Stimulated activated CD4-positive, alpha-beta T cell treated with anti-CD3 and anti-CD28 coated beads, Interleukin-4, amount 100 ng/mL, for 48 hours (primary cell): ENCODE measurements at places on chromosomes 7 and 10.

DNA sequence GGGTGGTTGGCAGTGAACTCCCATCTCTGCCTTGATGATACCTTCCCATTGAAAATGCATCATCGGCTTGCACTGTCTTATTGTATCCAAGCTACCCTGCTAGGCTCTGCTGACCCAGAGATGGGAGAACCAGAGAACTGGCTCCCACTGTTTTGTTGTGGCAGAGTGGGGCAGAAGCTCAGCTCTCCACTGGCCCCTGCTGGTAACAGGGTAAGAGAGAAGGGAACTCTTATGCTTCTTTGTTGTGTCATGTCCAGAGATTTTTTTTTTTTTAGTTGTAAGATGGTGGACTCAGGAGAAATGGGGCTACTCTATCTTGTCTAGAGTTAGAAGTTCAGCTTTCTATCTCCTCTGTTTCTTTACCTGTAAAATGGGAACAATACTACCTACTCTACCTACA lies 100.5 kb upstream of the SDK1 start:
- DNase-seq, result peak; percentile 5

DNA sequence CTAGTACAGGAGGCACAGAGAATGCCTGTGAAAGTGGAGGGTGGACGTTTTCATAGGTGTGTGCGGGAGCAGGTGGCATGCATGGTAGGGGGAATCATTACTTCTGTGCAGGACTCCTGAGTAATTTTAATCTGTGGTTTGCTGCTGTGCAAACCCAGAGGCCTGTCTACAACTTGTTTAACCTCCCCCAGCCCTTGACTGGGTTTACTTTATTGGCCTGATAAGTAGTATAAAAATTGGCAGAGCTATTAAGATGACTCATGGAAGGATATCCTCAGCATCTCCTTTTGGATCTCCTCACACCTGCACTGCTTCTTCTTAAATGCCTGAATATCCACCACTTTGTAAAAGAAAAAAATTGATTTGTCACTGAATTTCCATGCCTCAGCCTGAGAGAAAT lies 104.8 kb downstream of the AUTS2 start:
- DNase-seq, result no peak

DNA sequence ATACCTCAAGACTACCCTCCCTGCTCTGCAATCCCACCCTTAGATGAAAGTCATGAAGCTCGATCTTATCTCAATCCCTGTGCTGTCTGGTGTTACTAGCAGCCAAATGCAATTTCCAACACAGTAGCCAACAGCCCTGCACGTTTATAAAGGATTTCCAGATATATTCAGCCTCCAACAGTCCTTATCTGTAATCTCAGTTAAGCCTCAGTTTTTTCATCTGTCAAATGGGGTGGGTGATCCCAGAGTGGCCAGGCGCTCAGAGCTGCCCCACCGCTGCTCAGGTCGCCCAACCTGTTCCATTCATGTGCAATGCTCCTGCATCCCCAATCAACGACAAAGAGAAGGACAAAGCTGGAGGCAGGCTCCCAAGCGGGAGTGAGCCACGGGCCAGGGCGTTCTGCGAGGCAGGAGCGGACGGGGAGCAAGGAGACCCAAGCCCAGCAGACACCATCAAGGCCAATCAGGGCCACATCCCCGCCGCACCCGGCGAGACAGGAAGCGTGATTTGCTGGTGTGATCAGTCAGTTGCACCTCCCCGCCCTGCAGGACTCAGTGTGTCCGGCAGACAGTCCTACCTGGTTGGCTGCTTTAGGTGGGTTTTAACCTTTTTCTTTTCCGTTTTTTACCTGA lies 19.7 kb downstream of the PDGFA start:
- DNase-seq, result no peak

DNA sequence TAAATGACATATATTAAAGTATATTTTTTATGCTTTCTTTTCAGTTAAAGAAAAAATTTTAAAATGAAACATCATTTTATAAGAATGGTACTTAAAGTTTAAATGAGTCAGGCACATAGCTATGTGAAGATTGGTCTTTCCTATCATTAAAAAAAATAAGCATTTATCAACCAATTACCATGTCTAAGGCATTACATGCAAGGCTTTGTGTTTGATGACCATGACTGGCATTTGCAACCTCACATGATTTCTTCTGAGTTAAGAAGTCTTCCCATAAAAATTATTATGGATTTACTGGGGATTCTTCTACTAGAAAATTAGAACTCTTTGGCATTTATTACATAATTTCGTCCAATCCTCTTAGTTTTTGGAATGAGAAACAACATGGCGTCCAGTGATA lies 776.1 kb downstream of the MAGI2 start:
- DNase-seq, result no peak

- DNase-seq, result no peak
Observed at GRCh38 chr10:91307489-91307888, 87.0 kb downstream of the PCGF5 start.

DNA sequence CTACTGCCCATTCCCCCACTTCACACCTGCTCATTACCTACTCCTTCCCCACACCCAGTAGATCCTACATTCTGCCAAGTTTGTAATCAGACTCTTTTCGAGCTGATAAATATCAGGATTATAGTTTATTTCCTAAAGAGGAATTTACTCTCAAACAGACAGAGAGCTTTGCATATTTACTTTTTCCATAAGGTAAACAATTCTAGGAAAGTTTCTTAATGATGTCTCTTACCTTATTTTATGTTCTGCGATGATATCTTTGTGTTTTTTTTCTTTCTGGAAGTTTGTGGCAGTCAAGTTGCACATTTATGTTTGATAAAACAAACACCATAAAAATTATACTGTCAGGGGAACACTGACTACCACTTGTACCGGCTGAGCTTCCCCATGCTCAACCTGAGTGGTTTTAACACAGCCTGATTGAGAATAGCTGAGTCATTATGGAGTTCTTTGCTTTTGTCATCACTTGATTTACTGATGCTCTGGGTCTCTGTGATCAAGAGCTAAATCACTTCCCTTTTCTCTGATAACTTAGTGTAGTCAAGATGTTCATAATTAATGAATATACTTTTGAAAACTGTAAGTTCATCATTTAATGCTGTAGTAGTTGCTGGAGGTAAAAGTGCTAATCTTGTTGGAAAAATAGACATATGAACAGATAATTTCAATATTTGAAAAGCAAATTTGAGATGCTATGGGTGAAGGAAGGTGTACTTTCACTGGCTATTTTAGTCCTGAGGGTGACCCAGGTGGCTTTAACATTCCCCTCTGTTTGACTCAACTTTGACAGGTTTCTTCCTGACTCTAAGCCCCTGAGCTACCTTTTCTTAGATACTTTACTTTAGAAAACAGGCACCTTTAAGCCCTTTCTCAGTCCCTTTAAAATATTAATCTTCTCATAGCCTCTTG lies 1034.5 kb upstream of the LRRTM3 start:
- DNase-seq, result no peak

- no peak for DNase-seq
Observed at GRCh38 chr10:11727563-11727962, 14.6 kb upstream of the ECHDC3 start.

DNA sequence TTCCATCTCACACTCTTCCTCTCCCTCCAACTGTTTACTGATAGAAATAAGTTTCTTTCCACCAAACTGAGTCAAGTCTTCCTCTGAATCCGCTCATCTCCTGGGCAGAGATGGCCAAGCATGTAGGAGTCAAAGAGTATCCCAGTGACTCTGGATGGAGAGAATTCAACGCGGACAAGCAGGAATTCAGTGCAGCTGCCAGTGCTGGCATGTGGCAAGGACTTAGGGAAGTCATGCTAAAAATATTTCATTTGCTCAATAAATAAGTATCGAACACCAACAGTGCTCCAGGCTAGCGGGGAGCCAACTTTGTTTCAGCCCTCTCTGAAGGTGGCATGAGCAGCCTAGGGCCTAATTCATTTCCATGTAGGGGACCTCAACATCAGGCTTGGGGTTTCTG lies 351.6 kb upstream of the ZMIZ1 start:
- no peak for DNase-seq

GRCh38 chr10:102112210-102112817 lies 7.9 kb downstream of the LDB1 start:
- no peak for DNase-seq

- DNase-seq, result no peak
Observed at GRCh38 chr7:99855236-99855635, 21.6 kb downstream of the OR2AE1 start.

GRCh38 chr10:117936566-117936965 lies 110.2 kb downstream of the RAB11FIP2 start:
- DNase-seq, result no peak

DNA sequence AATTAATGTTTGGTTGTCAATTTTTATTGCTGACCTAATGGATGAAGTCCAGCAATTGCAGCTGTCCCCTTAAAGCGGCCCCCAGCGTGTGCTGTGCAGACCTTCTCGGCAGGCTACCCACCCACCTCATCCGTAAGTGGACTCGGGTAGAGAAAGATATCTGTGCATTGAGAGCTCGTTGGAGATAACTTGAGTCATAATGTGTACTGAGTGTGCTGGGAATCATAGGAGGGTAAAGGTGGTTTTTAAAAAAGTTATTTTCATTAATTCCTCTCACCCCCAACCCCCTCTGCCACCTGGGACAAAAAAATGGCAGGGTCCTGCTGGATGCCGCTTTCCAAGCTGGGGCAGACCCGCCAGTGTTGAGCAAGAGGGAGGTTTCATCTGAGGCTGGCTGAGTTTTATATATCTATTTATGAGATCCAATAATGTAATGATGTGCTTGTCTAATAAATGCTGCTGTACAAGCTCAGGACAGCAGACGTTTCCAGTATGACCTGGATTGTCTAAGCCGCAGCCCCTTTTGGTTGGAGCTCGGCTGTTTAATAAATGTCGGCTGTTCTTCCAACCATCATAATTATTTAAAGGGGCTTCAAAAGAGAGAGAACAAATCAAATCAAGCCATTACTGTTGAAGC lies 119.1 kb downstream of the NKX6-2 start:
- DNase-seq, result no peak

GRCh38 chr10:69884024-69884367 lies 82.3 kb downstream of the COL13A1 start:
- no peak for DNase-seq

- no peak for DNase-seq
Observed at GRCh38 chr7:98568891-98569290, 48.2 kb upstream of the NPTX2 start.

GRCh38 chr7:102426268-102427018 lies 6.9 kb upstream of the ORAI2 start:
- DNase-seq, result peak; percentile 61

DNA sequence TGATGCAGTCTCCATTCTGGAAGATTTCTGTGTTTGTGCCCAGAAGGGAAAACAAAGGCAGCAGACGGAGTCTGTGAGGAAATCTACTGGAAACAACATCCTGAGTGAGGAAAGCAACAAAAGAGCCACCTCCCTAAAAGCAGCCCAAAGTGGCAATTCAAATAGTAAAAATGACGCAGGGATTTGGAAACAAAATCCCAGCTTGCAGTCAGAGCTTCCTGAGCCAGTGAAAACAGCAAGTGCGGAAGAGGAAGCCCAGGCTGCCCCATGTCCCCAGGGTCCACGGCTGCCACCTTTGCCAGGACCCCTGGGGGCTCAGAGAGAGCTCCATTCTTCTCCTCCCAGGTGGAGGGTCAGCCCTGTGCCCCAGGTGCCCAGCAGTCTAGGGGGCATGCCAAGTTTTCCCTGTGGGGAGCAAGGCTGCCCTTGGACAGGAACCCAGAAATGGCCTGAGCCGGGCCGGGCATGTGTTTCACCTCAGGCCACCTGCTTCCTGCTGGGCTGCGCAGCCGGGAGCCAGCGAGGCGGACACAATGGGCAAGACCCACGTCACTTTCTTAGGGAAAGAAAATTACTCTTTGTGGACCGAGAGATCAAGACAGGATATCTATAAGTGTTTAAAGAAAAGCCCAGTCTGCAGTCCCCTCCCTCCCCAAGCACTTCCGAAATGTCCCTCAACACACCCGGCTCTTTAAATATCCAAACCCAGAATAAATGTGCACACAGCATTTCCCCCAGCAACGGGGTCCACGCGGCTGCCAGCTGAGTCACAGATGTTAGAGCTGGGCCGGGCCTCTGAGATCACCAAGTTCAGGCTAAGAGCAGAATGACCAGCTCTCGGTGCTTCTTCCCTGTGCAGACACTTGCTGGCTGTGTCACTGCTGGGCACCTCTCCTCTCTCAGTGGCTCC lies 231.1 kb downstream of the ARHGAP12 start:
- DNase-seq, result no peak

- no peak for DNase-seq
Observed at GRCh38 chr10:121721257-121721656, 123.0 kb upstream of the FGFR2 start.

- no peak for DNase-seq
Observed at GRCh38 chr10:90652519-90652918, 205.3 kb downstream of the HTR7 start.

- no peak for DNase-seq
Observed at GRCh38 chr10:11022213-11022612, 4.5 kb downstream of the CELF2 start.

DNA sequence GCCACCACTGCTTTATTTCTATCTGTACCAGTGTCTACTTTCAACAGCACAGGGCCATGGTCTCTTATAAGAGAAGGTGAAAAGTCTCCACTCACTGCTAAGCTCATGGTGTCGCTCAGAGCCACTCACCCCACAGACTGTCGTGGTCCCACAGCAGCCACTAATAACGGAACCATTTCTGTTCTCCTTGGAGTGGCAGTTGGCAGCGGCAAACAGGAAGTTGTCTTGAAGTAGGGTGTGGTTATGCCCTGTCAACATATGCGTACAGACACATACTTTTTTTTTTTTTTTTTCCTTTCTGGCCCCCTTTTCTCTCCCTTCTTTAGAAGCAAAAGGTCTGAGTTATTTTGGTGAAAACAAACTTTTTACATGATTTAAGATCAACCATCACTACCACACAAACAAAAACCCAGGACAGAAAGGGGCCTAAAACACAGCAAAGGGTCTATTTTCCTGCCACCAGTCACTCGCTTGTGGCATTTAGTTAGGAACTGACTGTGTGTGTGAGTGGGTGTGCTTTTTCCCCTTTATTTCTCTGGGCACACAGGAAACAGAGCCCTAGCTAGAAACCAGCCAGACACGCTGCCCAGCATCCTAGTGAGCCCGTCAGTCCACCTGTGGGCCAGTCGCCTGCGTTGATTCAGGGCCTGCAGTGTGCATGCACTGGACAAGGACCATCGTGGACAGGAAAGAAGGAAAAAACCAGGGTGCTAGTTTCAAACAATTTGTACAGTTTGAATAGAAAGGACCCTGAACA lies 96.7 kb upstream of the EFCAB10 start:
- DNase-seq, result no peak

DNA sequence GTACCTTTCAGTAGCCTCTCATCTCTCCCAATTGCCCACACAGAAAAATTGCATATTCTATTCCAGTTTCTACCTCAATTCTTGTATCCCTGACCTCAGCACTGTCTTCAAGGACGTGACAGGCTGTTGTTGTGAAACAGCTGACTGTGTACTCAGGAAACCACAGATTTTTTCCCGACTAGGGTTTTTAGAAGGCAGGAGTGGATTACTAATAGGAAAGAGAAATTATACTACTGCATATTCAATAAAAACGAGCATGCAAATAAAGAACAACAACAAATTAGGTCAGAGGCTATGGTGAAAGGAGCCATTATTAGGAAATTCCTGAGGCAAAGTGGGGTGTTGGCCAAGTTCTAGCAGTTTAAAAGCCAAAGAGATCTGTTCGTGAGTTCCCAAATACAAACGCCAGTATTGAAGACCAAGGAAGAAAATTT lies 93.4 kb downstream of the DOCK4 start:
- no peak for DNase-seq
